Panc1 (cell line): ENCODE measurements at places on chromosomes 1 and 21. TPM values are rescaled to one million over a fixed set of nuclear protein-coding genes. Genes with fewer than 3 reads are reported as not detected.

Gene HPCAL4
- 0.21 TPM for total RNA-seq

Gene GPA33
- total RNA-seq = 0.18 TPM

Gene FHAD1
- 0.23 TPM for total RNA-seq

Gene VAV3
- total RNA-seq = 0.23 TPM

- peaks cover 25% of the 10 kb centered on the region for H3K27me3 ChIP-seq
- H3K4me1 ChIP-seq = no peaks in the 10 kb centered on the region
- no peak overlapping the region for H3K27ac ChIP-seq
- no peak for DNase-seq
- no peaks in the 10 kb centered on the region for H3K36me3 ChIP-seq
Observed at GRCh38 chr1:220281159-220281574, 8.9 kb upstream of the RAB3GAP2 start.

DNA sequence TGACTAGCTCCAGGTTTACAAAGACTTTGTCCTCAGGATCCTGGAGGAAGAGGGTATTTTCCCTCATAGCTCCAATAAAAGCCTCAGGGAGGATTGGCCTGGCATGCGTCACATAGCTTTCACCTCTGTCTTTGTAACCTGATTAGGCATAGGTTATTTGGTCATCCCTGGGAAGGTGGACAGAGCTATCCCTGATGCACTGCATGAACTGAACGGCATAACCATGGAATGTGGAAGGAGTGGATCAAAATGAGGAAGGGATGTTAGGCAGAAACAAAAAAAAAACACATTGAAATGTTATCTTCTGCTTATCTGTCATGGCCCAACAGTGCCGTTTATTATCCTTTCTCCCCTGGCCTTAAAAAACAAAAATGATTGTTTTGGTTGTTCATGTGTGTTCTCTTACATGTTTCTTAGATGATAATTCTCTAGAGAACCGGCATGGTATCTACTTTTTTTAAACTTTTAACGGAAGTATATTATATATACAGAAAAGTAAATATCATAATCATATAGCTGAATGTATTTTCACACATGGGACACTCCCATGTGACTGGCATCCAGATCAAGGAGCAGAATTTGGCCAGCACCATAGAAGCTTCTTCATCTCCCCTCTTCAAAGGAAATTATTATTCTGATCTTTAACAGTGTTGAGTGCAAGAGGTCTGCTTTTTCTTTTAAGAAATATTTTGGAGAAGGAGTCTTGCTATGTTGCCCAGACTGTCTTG lies 85.3 kb downstream of the RPS6KC1 start:
- no peak overlapping the region for H3K27ac ChIP-seq
- H3K36me3 ChIP-seq = no peaks in the 10 kb centered on the region
- H3K4me3 ChIP-seq = no peak overlapping the region
- H3K4me1 ChIP-seq = no peaks in the 10 kb centered on the region
- no peaks in the 10 kb centered on the region for H3K27me3 ChIP-seq
- no peak for DNase-seq

DNA sequence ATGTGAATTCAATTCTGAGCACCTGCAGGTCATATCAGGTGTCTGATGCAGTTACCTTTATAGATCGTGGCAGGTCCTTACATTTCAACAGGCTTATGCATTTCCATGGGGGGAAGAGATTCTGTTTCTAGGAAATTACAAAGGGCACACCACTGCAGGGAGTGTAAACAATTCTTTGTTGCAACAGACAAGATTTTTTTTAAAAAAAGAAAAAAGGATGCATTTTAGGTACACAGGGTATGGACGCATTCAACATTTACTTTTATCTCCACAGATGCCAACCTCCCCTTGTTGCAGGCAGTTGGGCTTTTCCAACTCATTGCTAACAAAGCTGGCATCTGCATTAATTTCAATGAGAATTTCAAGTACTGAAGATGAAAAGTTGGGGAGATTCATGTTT lies 13.5 kb upstream of the TEKT2 start:
- no peaks in the 10 kb centered on the region for H3K36me3 ChIP-seq
- no peak for DNase-seq
- no peak overlapping the region for H3K4me3 ChIP-seq
- H3K27ac ChIP-seq = no peak overlapping the region

- H3K4me1 ChIP-seq = no peaks in the 10 kb centered on the region
- H3K36me3 ChIP-seq = no peaks in the 10 kb centered on the region
- H3K27ac ChIP-seq = no peak overlapping the region
- H3K4me3 ChIP-seq = no peak overlapping the region
Observed at GRCh38 chr1:206419783-206420182, 50.5 kb upstream of the IKBKE start.

DNA sequence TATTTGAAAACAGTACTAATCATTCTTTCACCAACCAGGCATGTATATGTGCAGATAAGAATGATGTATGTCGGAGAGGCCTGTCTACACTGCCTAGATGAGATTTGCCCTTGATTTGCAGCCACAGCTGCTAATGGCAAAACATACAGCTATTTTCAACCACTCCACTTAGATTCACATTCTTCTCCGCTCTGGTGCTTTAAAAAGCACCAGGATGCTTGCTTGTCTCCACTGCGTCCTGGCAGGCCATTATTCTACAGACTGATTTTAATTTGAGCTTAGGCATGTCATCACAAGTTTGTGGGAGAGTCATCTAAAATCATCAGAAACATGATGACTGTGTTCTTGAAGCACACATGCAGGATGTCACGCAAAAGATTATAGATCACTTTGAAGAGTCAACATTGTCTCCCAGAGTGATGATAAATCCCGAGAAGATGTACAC lies 119.0 kb upstream of the NRIP1 start:
- H3K27ac ChIP-seq = no peak overlapping the region
- no peak overlapping the region for H3K4me3 ChIP-seq

GRCh38 chr1:18726368-18726767 lies 95.7 kb downstream of the PAX7 start:
- DNase-seq = no peak
- no peak overlapping the region for H3K4me3 ChIP-seq
- H3K36me3 ChIP-seq = no peaks in the 10 kb centered on the region

DNA sequence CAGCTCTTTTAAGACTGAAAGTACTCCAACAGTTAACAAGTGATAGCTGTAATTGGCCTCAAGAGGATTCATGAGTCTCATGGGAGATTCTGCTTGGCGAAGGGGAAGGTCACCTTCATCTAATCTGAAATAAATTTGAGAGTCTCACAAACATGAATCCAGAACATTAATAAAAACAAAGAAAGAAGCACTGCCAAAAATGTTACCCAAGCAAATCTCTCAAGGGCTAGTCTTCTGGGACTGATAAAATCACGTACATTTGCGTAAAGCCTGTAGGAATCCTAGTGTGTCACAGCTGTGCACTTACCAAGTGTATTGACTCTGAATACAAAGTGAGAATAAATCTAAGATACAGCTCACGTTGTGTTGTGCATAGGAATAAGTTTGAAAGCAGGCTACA lies 21.2 kb upstream of the NUF2 start:
- no peak overlapping the region for H3K4me3 ChIP-seq
- H3K27ac ChIP-seq = no peak overlapping the region
- H3K36me3 ChIP-seq = no peaks in the 10 kb centered on the region
- H3K27me3 ChIP-seq = no peaks in the 10 kb centered on the region
- H3K4me1 ChIP-seq = no peaks in the 10 kb centered on the region

- H3K27me3 ChIP-seq = no peaks in the 10 kb centered on the region
- H3K36me3 ChIP-seq = no peaks in the 10 kb centered on the region
- no peak overlapping the region for H3K4me3 ChIP-seq
Observed at GRCh38 chr1:112904071-112904830, 51.7 kb downstream of the SLC16A1 start.
